ENCODE measurements at places on chromosomes 7 and 10.

GRCh38 chr7:114364151-114364550 lies 50.5 kb upstream of the FOXP2 start:
- ATAC-seq: no peak

GRCh38 chr7:124086843-124087242 lies 54.0 kb upstream of the TMEM229A start:
- ATAC-seq: no peak

- ATAC-seq: no peak
Measured at GRCh38 chr10:10911471-10911921, 106.2 kb upstream of the CELF2 start.

- no peak for ATAC-seq
Measured at GRCh38 chr7:73699370-73700068, 16.1 kb downstream of the BUD23 start.

GRCh38 chr7:64638822-64639221 lies 27.1 kb upstream of the ZNF107 start:
- ATAC-seq: no peak

GRCh38 chr10:26331371-26331770 lies 106.8 kb upstream of the APBB1IP start:
- ATAC-seq: no peak

DNA sequence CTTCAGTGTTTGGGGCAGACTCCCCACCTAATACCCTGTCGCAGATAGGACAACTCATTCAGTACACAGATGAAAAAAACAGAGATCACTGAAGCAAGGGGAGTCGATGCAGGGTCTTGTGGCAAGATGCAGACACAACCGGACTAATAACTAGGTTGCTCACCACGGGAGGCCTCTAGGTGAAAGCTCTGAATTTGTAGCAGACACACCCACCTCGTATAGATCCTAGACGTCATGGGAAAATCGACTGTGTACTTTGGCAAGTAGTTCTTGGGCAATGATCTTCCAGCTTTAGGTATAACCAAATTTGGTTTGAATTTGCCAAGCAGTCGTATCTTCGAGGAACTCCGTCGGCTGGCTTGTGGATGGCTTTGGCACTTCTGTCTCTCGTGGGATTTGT lies 88.1 kb downstream of the TCF7L2 start:
- no peak for ATAC-seq

DNA sequence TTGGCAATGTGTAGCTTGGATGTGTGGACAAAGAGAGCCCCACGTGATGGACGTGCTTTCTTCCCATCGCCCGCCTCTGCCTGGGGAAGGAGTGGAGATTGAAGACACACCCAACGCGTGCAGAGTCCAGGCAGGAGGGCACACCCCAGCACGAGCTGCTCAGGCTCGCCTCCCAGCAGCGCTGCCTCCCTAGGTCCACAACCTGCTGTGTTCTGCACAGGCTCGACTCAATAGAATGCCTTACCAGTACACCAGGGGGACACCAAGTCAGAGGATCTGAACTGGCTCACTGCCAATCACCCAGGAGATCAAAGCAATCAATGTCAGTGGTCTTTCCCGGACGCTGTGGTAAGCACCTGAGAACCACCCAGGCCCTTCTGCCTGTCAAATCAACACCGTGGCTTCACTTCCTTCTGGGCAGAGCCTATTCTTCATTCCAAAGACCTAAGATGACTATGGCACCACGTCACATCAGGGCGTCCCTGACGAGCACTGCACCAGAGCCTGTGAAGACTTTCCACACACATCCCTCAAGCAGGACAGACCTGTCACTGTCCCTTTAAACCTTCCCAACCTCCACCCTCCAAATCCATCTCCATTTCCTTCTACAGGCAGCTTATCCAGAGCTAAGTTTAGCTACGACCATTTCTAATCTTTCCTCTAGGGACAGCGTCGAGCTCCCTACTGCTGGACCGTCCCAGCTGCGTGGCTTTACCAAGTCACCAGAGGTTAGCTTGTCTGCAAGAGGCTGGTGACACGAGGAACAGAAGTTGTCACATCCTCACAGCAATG lies 72.3 kb downstream of the AMZ1 start:
- ATAC-seq: no peak

DNA sequence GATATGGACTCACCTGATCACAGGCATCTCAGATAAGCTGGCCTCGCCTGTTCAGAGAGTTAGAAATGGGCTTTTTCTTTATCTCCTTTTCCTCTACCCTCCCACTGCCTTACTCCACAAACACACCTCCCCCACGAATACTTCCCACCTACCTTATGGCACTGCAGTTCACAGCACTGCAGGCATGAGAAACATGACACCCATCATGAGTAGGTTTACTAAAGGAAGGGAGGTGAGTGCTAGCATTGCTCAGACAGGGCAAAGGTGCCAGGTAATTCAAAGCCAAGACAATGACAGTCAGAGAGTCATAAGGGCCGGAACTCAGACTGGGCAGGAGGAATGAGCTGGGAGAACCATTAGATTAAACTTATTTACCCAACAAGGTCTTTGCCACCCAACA lies 220.6 kb downstream of the FAM107B start:
- no peak for ATAC-seq

DNA sequence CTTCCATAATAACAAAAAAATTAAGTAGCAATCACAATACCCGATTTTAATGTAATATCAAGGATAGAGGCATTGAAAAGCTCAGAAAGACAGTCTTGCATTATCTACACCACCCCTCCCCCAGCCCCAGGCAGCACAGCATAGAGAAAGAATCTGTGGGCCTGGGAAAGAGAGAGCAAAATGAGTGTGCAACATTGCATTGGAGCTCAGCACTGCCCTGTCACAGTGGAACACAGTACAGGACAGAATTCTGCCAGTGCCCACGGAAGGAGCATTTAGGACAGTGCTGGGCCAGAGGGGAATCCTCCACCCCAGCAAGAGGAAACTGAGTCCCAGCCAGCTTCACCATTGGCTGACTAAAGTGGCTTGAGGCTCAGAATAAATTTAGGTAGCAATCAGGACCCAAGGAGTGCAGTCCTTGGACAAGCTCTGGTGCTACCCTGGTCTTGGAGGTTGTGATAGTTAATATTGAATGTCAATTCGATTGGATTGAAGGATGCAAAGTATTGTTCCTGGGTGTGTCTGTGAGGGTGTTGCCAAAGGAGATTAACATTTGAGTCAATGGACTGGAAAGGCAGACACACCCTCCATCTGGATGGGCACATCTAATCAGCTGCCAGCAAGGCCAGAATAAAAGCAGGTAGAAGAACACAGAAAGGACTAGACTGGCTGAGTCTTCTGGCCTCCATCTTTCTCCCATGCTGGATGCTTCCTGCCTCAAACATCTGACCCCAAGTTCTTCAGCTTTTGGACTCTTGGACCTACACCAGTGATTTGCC lies 234.4 kb downstream of the ANK3 start:
- no peak for ATAC-seq

DNA sequence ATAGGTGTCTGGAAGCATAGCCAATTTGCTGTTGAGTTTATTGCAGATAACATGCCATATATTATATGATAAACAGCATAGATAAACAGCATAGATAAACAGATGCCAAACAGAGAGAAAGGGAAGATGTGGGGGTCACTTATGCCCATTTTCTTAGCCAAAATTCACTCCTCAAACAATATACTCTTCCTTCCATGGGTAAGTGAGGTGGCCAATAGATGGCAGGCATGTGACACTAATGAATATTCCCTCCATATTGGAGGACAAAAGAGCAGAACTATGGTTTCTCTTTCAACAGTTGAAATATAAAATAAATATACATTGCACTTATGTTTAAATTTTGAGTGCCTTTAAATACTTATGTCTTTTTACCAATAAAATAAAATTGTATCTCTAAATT lies 1212.8 kb downstream of the REEP3 start:
- ATAC-seq: no peak

- no peak for ATAC-seq
Measured at GRCh38 chr10:48736596-48736995, 51.9 kb downstream of the WDFY4 start.

DNA sequence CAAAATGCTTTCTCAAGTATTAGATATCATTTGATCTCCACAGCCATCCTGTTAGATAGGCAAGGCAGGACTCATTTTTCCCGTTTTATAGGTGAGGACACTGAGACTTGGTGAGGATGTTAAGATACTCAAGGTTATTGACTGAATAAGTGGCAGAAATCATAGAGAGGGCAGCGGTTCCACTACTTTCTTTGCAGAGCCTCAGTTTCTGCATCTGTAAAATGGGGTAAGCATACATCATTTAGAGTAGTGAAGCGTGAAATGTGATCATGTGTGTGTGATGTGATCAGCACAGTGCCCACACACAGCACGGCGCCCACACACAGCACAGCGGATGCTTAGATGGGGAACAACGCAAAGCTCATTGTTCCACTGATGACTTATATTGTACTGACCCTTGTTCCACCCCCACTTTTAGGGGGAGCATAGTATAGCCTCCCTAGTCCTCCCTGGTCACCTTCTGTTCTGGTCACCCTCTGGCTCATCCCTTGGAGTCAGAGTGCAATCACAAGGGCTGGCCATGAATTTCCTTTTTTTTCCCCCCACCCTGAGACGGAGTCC lies 10.5 kb downstream of the UBTD1 start:
- ATAC-seq: no peak

DNA sequence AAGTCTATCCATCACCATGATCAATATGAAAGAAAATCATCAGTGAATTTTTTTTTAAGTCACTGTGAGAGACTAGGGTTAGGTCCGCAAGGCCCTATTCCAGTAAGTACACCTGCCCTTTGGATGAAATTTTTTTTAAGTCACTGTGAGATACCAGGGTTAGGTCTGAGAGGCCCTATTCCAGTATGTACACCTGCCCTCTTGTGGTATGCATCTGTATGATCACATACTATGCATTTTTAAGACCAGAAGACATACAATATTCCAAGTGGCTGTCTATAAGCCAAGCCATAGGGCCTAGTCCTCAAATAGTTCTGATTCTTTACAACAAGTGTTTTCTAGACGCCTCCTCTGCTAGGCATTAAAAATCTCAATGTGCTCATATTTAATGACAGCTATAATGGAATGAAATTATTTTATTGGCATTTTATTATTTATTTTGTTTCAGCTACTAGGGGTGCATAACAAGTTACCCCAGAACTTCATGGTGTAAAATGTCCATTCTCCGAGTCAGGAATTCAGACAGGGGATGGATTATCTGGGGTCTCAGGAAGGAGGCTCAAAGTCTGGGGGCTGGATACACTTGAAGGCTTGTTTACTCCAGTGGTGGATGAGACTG lies 53.1 kb downstream of the TEX36 start:
- ATAC-seq: no peak

- no peak for ATAC-seq
Measured at GRCh38 chr7:66779669-66780409, 39.3 kb downstream of the RABGEF1 start.

DNA sequence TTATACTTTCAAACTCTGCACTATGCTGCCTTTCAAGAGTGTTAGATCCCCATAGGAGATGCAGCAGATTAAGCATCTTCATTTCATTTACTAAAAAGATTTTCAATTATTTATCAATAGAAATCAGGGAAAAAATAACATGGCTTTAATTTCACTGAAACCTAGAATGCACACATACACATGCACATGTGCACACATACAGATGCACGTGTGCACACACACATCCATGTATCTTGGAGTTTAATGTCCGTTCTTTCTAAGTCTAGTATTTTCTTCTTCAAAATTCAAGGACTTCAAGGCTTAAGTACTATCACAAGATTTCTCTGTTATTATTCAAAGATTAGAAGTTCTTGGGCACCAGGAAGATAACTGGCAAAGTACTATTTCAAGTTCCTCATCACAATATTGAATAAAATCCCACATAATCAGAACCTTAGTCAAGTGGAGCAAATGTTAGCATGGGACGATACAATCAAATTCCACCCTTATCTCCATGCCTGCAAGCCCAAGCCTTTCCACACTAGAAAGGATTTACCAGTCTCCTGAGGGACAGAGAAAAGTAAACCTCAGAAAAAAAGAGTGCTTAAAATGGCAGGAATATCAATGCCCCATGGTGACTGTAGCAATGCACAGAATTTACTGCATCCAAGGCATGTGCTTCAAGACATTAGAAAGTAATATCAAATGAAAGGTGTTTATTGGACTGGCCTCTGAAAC lies 494.4 kb downstream of the XPNPEP1 start:
- ATAC-seq: no peak

DNA sequence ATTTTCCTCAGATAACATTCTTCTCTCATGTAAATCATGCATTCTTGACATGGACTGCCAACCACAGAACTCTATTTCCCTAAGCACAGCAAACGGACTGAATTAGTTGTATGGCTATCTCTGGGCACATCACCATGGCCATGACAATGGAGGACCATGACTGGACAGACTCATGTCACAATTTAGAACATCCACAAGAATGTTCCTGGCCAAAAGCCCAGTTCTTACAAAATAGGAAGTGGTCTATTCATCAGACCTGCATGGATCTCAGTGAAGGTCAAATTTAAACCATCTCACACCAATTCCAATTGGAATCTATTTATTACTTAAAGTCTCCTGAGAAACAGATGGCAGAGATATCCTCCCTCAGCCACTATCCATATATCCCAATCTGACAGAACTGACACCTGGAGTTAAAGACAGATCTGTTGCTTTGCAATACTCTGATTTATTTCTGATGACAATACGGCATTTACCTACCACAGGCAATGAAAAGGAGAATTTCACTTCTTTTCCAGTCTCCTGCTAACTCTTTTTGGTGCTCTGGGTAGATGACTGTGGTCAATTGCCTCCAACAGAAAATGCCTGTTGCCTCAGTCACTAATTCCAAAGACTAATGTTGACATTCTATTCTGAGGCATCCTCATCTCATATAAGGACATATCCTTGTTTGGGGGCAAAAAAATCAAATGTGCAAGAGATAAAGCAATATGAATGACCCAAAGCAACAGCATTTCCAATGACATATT lies 254.8 kb downstream of the HTR7 start:
- no peak for ATAC-seq

Data from stimulated activated memory B cell treated with anti-CD40 and anti-IgM and Interleukin-4, amounts not matched to agents 10 μg/mL and 1 μg/mL and 100 μg/mL, for 72 hours (primary cell).